ENCODE measurements at places on chromosomes 1 and 21. TPM values are rescaled to one million over a fixed set of nuclear protein-coding genes. Genes with fewer than 3 reads are reported as not detected.

Gene CXADR
- 4.9 TPM for total RNA-seq

Gene TGFBR3
- total RNA-seq, result 206 TPM

Gene RGS4
- total RNA-seq, result 0.22 TPM

Gene ICOSLG
- 2.1 TPM for total RNA-seq

Gene CDA
- total RNA-seq, result 2.4 TPM

Gene HEYL
- 2.4 TPM for total RNA-seq

Gene SPATA21
- total RNA-seq, result not detected

Gene CFAP74
- total RNA-seq, result not detected

Gene C1orf159
- 14.7 TPM for total RNA-seq

Gene BSND
- total RNA-seq, result not detected

Gene TMEM183A
- total RNA-seq, result 56.2 TPM

Gene NGF
- 2.1 TPM for total RNA-seq

Gene AMY2B
- total RNA-seq, result 49.2 TPM

Gene RAD54L
- total RNA-seq, result 1.3 TPM

Gene ARV1
- total RNA-seq, result 32.6 TPM

Gene HPCAL4
- total RNA-seq, result not detected

Gene ABCB10
- 15.0 TPM for total RNA-seq

Gene SMIM11
- total RNA-seq, result 9.5 TPM

Gene CD2
- total RNA-seq, result 5.2 TPM

Gene TAS1R2
- total RNA-seq, result not detected

Gene RIIAD1
- not detected for total RNA-seq

Gene C1orf115
- total RNA-seq, result 29.5 TPM

Gene TMEM52
- not detected for total RNA-seq

Gene IFI44L
- total RNA-seq, result 15.6 TPM

Gene PAQR7
- total RNA-seq, result 5.3 TPM

Gene ERG
- total RNA-seq, result 44.1 TPM

Gene B3GALT2
- 0.17 TPM for total RNA-seq

Gene INSRR
- total RNA-seq, result not detected

Gene C1orf87
- total RNA-seq, result not detected

Gene OR2T35
- not detected for total RNA-seq

Gene ALDH4A1
- 24.1 TPM for total RNA-seq

Gene UBXN10
- 0.66 TPM for total RNA-seq

Gene HSPA6
- 8.4 TPM for total RNA-seq

Gene MAP1LC3C
- total RNA-seq, result 3.1 TPM

Gene CC2D1B
- 20.4 TPM for total RNA-seq

Gene GNL2
- total RNA-seq, result 24.7 TPM

Gene CELA2A
- total RNA-seq, result not detected

Gene GSTM1
- total RNA-seq, result not detected

Gene NBL1
- 80.6 TPM for total RNA-seq

Gene KIF26B
- under 0.01 TPM for total RNA-seq

Gene CD48
- 8.4 TPM for total RNA-seq

Gene SLC9C2
- not detected for total RNA-seq

Gene SH2D1B
- total RNA-seq, result 0.22 TPM

Gene KRTAP10-6
- total RNA-seq, result not detected

Gene NBPF4
- total RNA-seq, result not detected

Gene TRPM2
- 7.0 TPM for total RNA-seq

Gene CFAP141
- not detected for total RNA-seq

Gene FBXO28
- total RNA-seq, result 46.8 TPM

Gene CSF3R
- 17.5 TPM for total RNA-seq

Gene LCE1D
- not detected for total RNA-seq

Gene IL20
- not detected for total RNA-seq

Gene MINDY1
- total RNA-seq, result 30.2 TPM

Gene UBASH3A
- total RNA-seq, result not detected

Gene TENT5C
- total RNA-seq, result 2.2 TPM

Gene MYBPH
- not detected for total RNA-seq

Gene RASAL2
- total RNA-seq, result 25.3 TPM

Data from subcutaneous adipose tissue (tissue), 4 donors.